ENCODE measurements at places on chromosomes 6 and 20. TPM values are rescaled to one million over a fixed set of nuclear protein-coding genes. Genes with fewer than 3 reads are reported as not detected.

Gene MCCD1
- total RNA-seq, result not detected

Gene PRSS35
- 131 TPM for total RNA-seq

Gene HLA-F
- 0.68 TPM for total RNA-seq

Gene SPTLC3
- 0.06 TPM for total RNA-seq

Gene ZC3H12D
- total RNA-seq, result 0.30 TPM

Gene BMP6
- total RNA-seq, result 1.9 TPM

DNA sequence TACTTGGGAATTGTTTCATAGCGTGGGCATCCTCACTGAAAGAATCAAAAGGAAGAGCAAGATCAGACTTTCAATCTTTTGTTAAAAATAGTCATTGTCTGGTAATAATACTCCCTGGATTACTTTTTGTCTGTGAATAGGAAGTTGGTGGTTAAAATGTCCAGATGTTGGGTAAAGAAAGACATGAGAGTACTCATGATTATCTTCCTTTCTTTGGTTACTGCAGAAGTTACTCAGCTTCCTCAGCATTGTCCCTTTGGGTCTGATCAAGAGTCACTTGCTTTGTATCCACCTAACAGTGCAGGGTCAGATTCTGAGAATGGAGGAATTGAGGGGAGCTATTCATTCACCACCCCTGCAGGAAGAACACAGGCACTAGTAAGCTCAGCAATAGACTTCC lies 54.6 kb downstream of the RIN2 start:
- no peak for DNase-seq
- H3K4me1 ChIP-seq, result peaks cover 59% of the 10 kb centered on the region
- H3K27me3 ChIP-seq, result no peaks in the 10 kb centered on the region
- no peaks in the 10 kb centered on the region for H3K36me3 ChIP-seq
- no peak overlapping the region for H3K27ac ChIP-seq

GRCh38 chr20:36199345-36200257 lies 36.7 kb upstream of the AAR2 start:
- no peak overlapping the region for H3K27ac ChIP-seq
- H3K36me3 ChIP-seq, result no peaks in the 10 kb centered on the region
- H3K27me3 ChIP-seq, result no peaks in the 10 kb centered on the region
- DNase-seq, result peak; percentile 80
- no peak overlapping the region for H3K4me3 ChIP-seq
- H3K4me1 ChIP-seq, result no peaks in the 10 kb centered on the region

GRCh38 chr20:61769286-61769832 lies 296.3 kb downstream of the TAF4 start:
- H3K4me3 ChIP-seq, result no peak overlapping the region
- no peak for DNase-seq
- H3K27ac ChIP-seq, result no peak overlapping the region
- peaks cover 18% of the 10 kb centered on the region for H3K27me3 ChIP-seq

DNA sequence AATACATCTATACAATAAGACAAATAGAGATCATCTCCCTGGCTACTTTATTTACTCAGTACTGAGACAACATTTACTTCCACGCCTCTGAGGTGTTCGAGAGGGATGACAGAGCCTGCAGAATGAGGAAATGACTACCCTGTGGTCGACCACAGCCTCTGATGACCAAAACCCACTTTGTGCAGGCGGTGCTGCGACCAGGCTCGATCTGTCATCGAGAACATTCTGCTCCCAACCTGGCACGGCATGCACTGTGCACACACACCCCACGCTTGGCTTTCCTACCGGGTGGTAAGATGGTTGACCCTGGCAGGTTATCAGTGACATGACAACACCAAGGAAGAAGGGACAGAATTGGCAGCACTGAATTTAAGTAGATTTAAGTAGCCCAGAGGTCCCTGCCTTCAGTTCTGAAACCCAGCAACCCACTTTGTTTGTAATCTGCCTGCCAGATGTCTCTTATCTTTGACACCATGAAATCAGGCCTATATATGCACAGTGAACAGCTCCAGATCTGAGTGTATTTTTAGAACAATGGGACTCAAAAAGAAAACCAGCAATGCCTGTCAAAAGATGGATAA lies 42.6 kb downstream of the TTI1 start:
- H3K4me1 ChIP-seq, result peaks cover 44% of the 10 kb centered on the region
- no peak for DNase-seq
- H3K27ac ChIP-seq, result peak overlapping the region; percentile 7
- no peaks in the 10 kb centered on the region for H3K27me3 ChIP-seq
- H3K4me3 ChIP-seq, result no peak overlapping the region
- peaks cover 22% of the 10 kb centered on the region for H3K36me3 ChIP-seq

- no peak overlapping the region for H3K27ac ChIP-seq
- DNase-seq, result peak; percentile 36
Observed at GRCh38 chr20:45080867-45081624, 19.9 kb downstream of the KCNS1 start.

DNA sequence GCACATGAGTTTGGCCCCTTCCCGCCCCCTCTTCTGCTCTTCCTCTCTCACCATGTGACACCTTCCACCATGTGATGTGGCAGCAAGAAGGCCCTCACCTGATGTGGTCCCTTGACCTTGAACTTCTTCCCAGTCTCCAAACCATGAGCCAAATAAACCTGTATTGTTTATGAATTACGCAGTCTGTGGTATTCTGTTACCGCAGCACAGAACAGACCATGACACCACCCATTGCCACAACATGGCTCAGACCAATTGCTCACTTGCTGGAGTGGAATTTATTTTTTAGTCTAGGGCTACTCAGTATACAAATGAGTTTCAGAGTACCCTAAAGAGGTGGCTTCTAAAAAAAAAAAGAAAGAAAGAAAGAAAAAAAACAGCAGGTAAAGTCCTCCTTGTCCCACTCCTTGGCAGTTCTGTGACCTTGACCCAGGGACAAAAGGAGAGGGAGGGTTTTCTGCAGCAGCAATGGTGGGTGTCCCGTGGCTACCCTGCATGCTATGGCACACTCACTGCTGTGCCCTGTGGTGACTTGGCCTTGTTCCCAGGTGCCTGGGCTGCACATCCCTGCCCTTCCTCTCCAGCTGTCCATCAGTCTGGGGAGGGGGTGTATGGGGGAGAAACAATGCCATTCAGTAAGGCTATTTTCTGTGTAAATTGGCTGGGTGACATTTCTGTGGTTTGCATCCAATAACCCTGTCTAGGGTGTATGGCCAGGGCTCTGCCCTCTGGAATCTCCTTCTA lies 5.4 kb upstream of the VSX1 start:
- peaks cover 95% of the 10 kb centered on the region for H3K27me3 ChIP-seq
- no peak overlapping the region for H3K4me3 ChIP-seq
- no peaks in the 10 kb centered on the region for H3K36me3 ChIP-seq
- no peak overlapping the region for H3K27ac ChIP-seq
- H3K4me1 ChIP-seq, result no peaks in the 10 kb centered on the region

- no peak for DNase-seq
- no peaks in the 10 kb centered on the region for H3K4me1 ChIP-seq
- H3K27ac ChIP-seq, result no peak overlapping the region
- H3K4me3 ChIP-seq, result no peak overlapping the region
- H3K27me3 ChIP-seq, result no peaks in the 10 kb centered on the region
Observed at GRCh38 chr6:26307850-26308249, 57.1 kb upstream of the BTN3A2 start.

DNA sequence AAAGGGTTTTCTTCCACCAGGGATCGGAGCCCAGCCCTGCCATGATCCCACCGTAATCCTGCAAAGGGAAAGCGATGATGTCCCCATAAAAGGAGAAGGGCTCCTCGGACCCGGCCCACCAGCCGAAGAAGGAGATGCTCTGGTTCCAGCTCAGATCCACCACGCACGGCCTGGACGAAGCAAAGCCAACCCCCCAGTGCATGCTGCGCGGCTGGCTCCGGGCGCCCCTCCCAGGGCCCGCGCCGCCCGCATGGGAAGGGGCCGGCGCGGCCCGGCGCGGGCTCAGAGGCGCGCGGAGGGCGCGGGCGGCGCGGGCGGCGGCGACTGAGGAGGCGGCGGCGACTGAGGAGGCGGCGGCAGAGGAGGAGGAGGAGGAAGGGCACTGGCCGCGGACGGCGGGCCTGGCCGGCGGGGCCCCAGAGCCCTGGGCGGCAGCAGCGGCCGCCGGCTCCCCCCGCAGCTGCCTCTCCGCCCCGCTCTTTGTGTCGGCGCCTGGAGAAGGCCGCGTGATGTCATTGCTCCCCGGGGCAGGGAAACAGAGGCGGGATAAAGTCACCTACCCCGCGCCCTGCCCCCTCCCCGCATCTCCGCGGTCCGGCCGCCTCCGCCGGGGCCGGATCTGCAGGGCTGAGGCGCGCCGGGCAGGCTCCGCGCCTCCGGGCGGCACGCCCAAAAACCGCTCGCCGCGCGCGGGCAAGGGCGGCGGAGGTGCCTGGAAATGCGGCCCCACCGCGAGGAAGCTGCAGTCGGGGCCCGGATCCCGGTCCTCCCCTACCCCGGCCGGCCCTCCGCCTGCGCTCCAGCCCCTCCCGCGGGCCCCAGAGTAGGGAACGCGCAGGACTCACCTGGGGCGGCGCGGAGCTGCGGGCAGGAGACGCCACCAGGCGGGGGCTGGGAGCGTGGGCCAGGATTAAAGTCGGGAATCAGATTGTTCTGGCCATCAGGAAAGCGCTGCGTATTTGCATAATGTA lies at the start of gene FAXC:
FAXC (minus strand) TSS at position 504 of the 971 bp plus-strand sequence; CDS start at position 202, 302 bp downstream.
- DNase-seq, result peak; percentile 37
- H3K36me3 ChIP-seq, result no peaks in the 10 kb centered on the region
- peak within 1 kb of the TSS; percentile 70 for H3K4me3 ChIP-seq
- no peaks in the 10 kb centered on the region for H3K4me1 ChIP-seq

DNA sequence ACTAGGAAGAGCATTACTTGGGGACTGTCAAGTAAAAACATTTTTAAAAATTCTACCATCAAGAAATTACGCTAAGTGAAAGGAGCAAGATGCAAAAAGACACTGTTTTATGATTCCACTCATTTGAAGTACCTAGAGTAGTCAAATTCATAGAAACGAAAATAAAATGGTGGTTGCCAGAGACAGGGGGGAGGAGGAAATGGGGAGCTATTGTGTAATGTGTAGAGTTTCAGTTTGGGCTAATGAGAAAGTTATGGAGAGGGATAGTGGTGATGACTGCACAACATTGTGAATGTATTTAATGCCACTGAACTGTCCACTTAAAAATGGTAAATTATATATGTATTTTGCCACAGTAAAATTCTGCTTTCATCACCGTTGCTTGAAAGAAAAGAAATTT lies 83.8 kb downstream of the UST start:
- no peaks in the 10 kb centered on the region for H3K36me3 ChIP-seq
- H3K4me3 ChIP-seq, result no peak overlapping the region
- no peaks in the 10 kb centered on the region for H3K4me1 ChIP-seq
- no peak overlapping the region for H3K27ac ChIP-seq
- DNase-seq, result no peak

DNA sequence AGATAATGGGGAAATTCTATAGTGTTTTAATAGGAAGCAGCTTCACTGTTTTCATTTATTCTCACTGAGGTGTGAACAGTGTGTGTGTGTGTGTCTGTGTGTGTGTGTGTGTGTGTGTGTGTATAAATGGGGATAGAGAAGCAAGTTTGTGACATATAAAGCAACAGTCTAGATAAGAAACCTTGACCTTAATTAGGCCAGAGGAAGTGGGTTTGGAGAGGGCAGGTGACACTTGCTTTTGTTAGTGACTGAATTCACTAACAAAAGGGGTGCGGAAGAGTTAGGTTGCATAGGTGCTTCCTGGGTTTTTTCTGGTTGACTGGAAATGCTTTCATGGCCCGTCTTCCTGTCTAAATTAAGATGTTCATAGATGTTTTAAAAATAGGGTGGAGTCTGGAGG lies 515.7 kb upstream of the FLRT3 start:
- no peak for DNase-seq
- no peaks in the 10 kb centered on the region for H3K27me3 ChIP-seq
- no peak overlapping the region for H3K27ac ChIP-seq
- H3K36me3 ChIP-seq, result no peaks in the 10 kb centered on the region

GRCh38 chr6:147841547-147842148 lies 333.2 kb downstream of the SAMD5 start:
- no peak for DNase-seq
- H3K4me3 ChIP-seq, result no peak overlapping the region
- H3K4me1 ChIP-seq, result no peaks in the 10 kb centered on the region
- no peaks in the 10 kb centered on the region for H3K36me3 ChIP-seq

- peaks cover 1% of the 10 kb centered on the region for H3K4me1 ChIP-seq
- H3K27me3 ChIP-seq, result no peaks in the 10 kb centered on the region
- no peak overlapping the region for H3K27ac ChIP-seq
- no peak for DNase-seq
Observed at GRCh38 chr6:157530126-157530525, 149.1 kb downstream of the ZDHHC14 start.

- H3K27me3 ChIP-seq, result no peaks in the 10 kb centered on the region
- H3K27ac ChIP-seq, result no peak overlapping the region
- H3K36me3 ChIP-seq, result no peaks in the 10 kb centered on the region
- no peak overlapping the region for H3K4me3 ChIP-seq
- DNase-seq, result no peak
Observed at GRCh38 chr20:53990768-53991450, 79.5 kb downstream of the BCAS1 start.

DNA sequence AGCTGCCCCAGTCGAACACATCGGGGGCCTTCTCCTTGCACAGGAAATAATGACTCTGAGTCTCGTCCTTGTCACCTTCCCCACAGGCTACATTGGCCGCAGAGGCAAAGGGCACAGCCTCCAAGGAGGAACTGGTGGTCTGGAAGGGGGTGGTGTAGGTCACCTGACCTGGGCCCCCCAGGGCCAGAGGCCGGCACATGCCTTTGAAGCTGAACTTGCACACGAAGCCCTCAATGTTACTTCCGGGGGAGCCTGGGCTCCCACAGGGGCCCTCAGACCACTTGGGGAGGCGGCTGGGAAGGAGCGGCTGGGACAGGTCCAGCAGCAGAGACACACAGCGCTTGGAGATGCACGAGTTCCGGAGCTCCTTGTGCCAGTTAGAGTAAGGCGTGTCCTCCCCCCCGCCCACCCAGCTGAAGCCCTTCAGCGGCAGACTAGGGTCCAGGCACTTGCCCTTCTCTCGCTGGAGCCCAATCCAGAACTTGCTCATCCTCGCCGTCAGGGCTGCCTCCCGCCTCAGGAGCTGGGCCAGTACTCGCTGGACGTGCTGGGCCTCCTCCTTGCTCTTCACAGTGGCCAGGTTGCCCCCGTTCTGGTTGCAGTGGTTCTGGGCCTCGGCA lies 578 bp downstream of the CD93 start:
- no peak overlapping the region for H3K4me3 ChIP-seq
- no peak for DNase-seq
- H3K36me3 ChIP-seq, result no peaks in the 10 kb centered on the region

Measured in A673 (cell line).